ENCODE measurements at places on chromosomes 7 and 10.

- no peak for DNase-seq
Observed at GRCh38 chr10:112615269-112615668, 168.3 kb downstream of the VTI1A start.

DNA sequence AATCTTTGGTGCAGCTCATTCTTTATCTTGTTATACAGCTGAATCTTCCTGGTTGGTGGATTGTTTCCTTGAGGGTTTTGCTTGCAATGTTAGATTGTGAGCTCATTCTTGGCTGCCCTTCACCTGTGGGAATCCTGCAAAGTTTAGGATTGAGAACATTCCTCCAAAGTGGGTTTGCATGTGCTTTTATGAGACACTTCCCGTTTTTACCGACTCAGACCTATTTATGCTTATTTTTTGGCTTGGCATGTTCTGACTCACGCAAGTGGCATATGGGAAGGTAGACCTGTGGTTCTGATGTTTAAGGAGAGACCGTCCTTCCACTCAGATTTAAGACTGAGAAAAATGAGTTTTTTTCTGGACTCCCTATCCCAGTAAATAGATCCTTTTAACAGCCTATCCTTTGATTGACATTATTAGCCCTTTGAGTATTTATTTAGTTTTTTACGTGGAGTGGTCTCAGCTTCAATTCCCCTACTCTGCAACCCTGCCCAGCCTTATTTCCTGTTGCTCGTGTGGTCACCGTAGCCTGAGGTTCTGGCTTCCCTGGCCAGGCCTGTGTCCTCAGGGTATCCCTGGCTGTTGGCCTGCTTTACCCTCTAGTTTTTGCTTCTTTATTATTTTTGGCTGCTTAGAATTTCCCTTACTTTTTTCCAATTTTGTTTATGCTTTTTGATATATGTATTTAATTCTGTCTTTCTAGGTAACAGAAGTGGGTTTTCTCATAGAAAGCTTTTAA is 13.4 kb upstream of the PRF1 start:
- DNase-seq = no peak

DNA sequence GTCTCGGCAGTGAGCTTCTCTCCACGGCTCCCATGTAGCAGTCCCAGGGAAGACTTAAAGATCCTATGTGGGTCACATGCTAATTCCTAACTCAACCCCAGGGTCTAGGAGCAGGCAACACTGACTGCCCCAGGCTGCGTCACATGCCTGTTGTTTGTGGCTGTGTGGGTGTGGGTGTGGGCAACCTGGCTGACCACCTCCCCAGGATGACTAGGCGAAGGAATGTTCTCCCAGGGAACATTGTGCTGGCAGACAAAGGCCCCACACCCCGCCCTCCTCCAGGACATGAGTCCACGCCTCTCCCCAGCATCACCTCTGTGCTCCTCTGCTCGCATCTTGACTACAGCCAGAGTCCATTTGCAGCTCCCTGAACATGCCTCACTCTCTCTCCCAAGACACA is 30.3 kb downstream of the SLC29A3 start:
- DNase-seq = no peak

DNA sequence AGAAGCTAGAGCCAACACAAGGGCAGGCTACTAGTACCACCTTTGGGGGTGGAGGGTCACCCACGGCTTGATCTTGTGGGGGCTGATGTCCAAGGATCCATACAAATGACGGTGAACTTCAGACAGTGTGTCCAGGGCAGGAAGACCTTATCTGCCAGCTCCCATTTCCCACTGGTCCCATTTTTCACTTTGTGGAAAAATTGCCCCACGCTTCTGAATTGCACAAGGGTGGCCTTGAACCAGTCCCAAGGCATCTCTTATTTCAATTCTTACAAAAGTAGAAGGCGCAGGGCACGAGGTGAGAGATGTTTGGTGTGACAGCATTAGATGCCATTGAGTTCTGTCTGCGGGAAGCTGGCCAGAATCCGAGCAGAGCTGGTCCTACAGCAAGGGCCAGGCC is 252.7 kb upstream of the CELF2 start:
- no peak for DNase-seq

- no peak for DNase-seq
Observed at GRCh38 chr7:36021367-36021766, 131.7 kb upstream of the EEPD1 start.

GRCh38 chr10:131094527-131095312 is 216.8 kb downstream of the TCERG1L start:
- DNase-seq = no peak

DNA sequence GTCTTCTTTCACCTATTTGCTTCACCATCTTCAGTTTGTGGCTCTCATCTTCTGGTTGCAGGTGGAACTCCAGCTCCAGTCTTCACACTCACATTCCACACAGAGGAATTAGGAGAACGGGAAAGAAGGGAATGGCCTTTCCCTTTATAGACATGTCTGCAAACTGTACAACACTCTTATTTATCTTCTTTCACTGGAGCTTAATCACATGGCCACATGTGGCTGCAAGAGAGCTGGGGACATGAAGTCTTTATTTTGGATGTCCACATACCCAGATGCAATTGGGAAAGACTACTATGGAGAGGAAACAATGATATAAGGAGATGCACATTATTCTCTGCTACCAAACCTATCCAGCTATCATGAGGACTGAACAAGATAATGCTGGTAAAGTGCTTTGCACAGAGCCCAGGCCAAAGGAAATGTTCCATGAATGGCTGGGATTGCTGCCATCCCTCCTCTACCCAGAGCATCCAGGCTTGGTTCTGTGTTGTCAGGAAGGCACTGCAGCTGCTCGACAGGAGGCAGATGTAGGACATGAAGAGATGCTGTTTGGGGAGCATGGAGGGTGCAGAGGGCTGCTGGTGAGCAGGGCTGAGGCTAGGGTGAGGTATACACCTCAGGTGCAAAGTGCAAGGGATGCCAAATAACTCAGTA is 183.8 kb upstream of the TBX20 start:
- no peak for DNase-seq

DNA sequence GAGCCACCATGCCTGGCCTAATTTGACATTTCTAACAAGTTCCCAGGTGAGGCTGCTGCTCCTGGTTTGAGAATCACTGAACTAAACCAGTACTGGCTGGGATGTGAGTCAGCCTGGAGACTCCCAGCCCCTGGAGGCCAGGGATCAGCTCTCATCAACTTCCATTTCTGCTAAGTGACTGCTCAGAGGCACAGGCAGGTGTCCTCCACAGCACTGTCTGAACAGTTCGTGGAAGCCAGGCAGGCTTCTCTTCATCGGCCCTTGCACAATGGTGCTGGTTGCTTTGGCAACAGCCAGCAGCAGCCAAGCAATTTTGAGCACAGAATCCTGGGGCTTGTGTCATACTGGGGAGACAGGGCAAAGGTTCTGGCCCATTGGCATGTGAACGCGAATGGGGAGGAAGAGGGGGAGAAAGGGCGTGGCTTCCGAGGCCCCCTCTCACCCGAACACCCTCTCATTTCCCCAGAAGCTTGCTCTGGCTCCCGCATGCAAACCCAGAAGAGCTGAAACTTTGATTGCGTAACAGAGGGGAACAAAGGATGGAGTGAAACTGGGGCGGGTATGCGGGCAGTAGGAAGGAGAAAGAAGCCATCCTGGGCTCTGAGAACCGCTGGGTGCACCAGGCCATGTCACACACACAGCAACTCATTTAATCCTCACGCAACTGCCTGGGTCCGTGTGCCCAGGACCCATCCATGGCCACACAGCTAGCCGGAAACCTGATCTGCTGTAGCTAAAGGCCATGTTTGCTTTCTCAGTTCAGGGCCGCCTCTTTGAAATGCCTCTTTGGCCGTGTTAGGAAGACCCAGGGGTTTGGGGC is 9.0 kb upstream of the POR start:
- DNase-seq = peak; percentile 77

- DNase-seq = peak; percentile 77
Observed at GRCh38 chr7:134690614-134691504, 44.2 kb downstream of the BPGM start.

DNA sequence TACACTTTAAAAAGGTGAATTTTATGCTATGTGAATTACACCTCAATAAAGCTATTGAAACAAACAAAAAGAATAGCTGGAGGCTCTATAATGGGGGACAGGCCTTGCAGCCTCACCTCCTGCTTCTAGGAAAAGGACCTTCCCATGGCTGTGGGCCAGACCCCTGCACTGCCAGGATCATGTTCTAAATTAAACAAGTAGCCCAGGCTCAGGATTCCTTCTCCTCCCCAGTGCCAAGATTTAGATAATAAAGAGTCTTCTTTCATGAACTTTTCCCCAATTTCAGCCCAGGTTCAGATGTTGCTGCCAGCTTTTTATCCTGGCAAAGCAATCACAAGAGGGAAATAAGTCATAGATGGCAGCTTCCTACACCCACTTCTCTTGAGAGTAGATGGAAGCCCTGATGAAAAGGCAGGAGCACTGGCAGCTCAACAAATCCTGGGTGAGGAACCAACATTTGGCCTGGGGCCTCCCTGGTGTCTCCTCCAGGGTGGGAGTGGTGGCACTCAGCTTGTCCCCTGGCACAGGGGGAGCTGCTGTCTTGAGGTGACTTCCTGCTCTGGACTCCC is 22.2 kb upstream of the CAMK2B start:
- DNase-seq = no peak

GRCh38 chr7:54811041-54811845 is 52.2 kb upstream of the SEC61G start:
- DNase-seq = no peak

DNA sequence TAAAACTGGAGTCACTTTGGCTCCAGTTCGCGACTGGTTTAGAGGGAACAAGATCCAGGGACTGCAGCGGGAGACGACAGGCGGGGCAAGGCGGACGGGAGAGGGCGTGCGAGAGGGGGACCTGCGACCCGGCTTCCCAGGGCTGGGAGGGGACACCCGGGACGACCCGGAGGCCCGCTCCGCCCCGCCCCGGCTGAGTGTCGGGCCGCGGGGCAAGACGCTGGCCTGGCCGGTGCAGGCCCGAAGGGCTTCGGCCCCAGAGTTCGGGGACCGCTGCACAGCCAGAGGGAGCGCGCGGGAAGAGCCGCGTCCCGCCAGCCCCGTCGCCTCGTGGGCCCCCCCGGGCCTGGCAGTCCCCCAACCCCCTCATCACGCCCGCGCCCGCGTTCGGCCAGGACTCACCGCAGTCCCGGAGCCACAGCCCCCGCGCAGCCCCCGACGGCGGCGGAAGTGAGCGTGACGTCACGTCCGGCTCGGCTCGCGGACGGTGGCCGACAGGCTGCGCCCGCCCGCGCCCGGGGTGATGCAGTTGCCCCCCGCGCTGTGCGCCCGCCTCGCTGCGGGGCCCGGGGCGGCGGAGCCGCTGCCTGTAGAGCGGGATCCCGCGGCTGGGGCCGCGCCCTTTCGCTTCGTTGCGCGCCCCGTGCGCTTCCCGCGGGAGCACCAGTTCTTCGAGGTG is at the start of the genes TUBGCP2 and ZNF511:
TSS of gene TUBGCP2 (minus strand) at position 452 of the 679 bp plus-strand sequence. CDS start 5,931 bp downstream, outside the sequence.
TSS of gene ZNF511 (plus strand) at position 494 of the 679 bp plus-strand sequence. CDS start at position 524, 30 bp downstream.
- DNase-seq = peak; percentile 84

DNA sequence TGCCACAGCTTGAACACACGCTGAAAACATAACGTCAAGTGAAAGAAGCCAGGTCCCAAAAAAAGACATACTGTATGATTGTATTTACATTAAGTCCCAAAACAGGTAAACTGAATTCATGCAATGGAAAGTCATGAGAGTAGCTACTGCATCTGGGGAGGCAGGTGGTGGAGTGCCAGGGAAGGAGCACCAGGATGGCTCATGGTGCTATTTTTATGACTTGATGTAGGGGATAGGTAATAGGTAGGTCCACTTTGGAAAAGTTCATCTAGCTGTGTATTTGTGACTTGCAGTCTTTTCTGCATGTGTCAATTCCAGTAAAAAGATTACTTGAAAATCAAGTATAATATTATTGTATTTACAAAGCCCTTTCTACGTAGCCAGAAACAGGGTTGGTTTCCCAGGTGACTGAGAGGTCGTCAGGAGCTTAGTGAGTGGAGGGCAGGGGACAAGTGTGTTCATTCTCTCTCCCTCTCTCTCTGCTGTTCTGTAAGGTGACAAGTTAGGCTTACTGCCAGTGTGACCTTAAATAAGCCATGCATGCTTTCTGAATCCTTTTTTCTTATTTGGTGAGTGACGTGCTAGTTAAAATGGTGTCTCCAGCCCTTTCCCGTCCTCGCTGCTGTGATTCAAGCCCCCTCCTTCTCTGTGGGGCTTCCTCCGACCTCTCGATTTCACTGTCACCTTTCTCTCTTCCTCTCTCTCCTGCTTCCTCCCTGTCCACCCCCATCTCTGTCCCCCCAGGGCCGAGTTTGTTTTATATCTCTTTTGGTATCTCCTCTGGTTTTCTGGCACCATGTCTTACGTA is 9.4 kb upstream of the PRKCQ start:
- no peak for DNase-seq

DNA sequence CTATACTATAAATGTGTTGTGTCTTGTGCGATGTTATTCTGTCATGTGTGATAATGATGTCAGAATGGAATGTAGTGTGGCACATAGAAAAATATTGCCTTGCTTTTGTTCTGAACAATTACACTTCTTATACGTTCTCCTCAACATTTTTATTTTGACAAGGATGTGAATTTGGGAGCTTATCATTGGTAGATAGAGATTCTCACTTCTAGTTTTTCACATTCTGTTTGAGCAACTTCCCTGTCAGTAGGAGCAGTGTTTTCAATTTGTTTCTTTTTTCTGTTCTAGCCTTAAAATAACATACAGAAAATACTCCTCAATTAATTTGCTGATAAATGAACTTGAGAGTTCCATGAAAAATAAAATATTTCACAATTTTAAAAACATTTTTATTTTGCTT is 17.6 kb downstream of the SUN3 start:
- DNase-seq = no peak

GRCh38 chr7:5350600-5351385 is 68.0 kb downstream of the SLC29A4 start:
- no peak for DNase-seq

DNA sequence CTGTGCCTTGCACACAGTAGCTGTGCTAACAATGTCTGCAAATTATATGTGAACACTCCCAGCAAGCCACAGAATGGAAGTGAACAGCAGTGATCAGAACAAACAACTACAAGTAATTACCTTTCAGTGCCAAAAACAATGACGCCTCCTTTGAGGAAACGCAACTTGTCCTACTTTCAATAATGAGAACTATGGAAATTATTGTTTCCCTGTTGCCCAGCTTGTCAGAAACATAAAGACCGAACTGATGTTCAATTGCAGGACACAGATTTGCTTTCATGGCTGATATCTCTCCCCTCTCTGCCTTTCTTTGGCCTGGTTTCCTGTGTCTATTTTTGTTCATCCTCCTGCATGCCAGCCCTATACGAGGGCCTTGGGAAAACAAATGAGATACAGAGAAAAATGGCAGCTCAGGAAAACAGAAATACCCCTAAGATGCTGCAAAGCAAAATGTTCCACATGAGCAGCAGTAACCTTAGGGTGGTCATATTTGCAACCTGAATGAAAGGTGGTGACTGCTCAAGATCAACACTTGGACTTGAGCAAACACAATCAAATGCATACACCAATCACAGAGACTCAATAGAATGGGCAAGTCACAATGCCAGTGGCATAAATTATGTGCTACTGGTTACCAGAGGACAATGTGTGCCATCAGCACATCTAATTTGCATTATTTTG is 26.8 kb downstream of the COBL start:
- DNase-seq = no peak

DNA sequence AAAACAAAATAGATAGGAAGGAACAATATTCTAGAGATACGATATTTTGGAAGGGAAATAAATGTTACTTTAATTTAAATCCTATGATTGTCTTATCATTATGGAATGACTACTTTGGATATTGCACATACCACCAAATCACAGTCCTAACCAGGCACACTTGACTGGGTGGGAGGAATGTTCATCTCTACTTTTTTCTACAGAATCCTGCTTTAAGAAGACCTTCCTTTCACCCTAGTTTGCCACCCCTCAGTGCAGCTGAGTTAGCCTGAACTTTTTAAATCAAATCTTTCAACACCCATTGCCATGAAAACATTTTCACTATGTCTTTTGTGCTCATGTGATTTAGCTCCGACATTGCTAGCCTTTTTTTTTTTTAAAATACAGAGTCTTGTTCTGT is 38.1 kb downstream of the RELN start:
- no peak for DNase-seq
